SJCRH30 (cell line): ENCODE measurements at places on chromosomes 12 and 14. TPM values are rescaled to one million over a fixed set of nuclear protein-coding genes. Genes with fewer than 3 reads are reported as not detected.
A peak's percentile ranks its signal among the peaks of the same experiment; 100 is the strongest.

PZP gene
- total RNA-seq, result not detected in 2 replicates

APOF gene
- not detected in 2 replicates for total RNA-seq

NPFF gene
- total RNA-seq, result 0.43 TPM in 1 of 2 replicates, not detected in the other

GRCh38 chr12:24631676-24632426, 317.1 kb downstream of the BCAT1 start:
- H3K4me3 ChIP-seq, result no peak overlapping the region
- H3K36me3 ChIP-seq, result no peaks in the 10 kb centered on the region
- no peak overlapping the region for H3K27ac ChIP-seq
- no peaks in the 10 kb centered on the region for H3K27me3 ChIP-seq

- no peaks in the 10 kb centered on the region for H3K27me3 ChIP-seq
- no peak overlapping the region for H3K27ac ChIP-seq
- H3K4me1 ChIP-seq, result peaks cover 5% of the 10 kb centered on the region; the same call in 1 of the 2 replicates
- no peaks in the 10 kb centered on the region for H3K36me3 ChIP-seq
Observed at GRCh38 chr12:67794161-67794560, 145.6 kb downstream of the DYRK2 start.

- H3K4me3 ChIP-seq, result no peak overlapping the region
- peaks cover 38% of the 10 kb centered on the region for H3K4me1 ChIP-seq
- no peaks in the 10 kb centered on the region for H3K27me3 ChIP-seq
Observed at GRCh38 chr14:61109288-61109687, 128.2 kb downstream of the SLC38A6 start.

DNA sequence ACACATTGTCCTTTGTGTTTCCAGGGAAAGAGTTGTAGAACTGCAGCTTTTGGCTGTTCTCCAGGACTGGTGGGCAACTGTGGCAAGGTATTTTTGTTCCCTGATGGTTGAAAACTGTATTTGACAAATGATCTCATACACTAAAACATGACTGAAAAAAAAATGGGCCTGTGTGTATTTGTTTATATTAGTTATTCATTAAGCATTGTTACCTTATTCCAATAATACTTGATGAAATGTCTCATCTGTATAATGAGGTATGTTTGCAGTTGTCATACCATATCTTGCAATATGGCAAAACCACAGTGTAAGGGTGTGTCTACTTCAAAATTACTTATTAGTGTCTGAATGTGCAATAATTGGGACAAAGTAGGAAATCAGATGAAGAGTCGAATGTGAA, 479.4 kb upstream of the NOVA1 start:
- no peak overlapping the region for H3K27ac ChIP-seq
- peak; percentile 31 for DNase-seq
- peaks cover 3% of the 10 kb centered on the region; the same call in 1 of the 2 replicates for H3K4me1 ChIP-seq
- H3K4me3 ChIP-seq, result no peak overlapping the region
- H3K36me3 ChIP-seq, result no peaks in the 10 kb centered on the region

DNA sequence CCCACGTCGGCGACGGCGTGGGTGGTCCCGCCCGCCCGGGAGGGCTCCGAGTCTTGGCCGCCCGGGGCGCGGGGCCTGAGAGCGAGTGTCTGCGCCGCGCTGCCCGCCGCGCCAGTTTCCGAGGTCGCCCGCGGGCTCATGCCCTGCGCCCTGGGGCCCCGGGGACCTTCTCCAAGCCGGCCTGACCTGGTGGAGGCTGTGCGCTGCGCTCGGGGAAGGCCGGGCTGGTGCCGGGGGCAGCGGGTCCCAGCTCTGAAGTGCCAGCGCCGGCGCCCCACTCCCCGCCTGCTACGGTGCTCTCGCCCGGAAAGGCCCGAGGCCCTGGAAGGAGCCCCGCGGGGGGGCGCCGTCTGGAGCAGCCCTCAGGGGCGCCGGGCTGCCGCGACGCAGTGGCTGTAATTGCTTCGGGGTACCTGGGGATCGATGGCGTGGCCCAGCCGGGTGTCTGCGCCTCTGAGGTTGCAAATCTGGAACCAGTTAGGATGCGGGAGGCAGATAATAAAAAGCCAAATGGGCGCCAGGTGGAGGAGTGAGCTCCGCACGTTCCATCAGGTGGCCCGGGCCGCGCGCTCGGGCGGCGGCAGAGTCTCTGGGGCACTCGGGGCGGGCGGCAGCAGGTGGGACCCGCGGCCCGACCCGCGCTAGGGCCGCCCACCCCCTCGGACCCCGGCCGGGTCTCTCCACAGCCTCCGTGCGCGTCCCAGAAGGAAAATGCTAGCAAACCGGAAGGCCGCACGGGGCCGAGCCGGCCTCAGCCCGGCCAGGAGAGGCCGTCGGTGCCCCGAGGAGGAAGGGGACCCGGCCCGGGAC, 102.3 kb upstream of the DIO3 start:
- H3K4me3 ChIP-seq, result no peak overlapping the region
- no peak overlapping the region for H3K27ac ChIP-seq
- H3K27me3 ChIP-seq, result 0 out of 2 replicates have a peak, but pooled peaks cover 2% of the 10 kb centered on the region
- no peaks in the 10 kb centered on the region for H3K4me1 ChIP-seq

DNA sequence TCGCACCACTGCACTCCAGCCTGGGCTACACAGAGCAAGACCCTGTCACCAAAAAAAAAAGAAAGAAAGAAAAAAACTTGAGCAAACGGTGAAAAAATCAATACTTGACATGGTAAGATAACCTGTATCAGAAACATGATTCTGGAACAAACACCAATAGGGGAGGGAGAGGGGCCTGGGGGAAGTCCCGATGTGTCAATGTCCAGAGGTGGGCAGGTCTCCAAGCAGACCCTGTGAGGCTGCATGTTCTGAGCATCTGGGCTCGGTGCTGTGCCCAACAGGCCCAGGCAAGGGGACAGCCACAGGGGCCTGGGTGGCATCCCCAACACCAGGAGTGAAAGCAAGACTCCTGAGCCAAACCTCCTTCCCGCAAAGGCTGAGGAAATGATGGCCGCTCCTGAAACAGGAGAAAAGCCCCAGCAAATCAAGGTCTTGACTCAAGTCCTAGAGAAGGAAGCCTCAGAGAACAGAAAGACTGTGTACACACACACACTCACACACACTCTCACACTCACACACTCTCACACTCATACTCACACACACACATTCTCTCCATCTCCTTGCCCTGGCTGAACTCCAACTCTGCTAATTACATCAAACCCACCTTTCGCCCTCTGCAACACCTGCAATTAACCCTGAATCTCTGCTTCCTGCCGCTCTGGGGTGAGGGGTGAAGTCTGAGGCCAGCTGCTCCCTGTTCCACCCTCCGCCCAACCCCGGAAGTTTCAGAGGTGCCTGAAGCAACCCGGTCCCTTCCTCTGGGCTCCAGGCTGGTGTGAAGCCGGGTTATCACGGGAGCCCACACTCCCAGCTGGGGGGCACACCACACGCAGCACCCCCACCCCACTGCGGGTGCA, 20.4 kb downstream of the CCDC88C start:
- no peaks in the 10 kb centered on the region for H3K4me1 ChIP-seq
- H3K27ac ChIP-seq, result no peak overlapping the region
- H3K27me3 ChIP-seq, result no peaks in the 10 kb centered on the region
- H3K36me3 ChIP-seq, result no peaks in the 10 kb centered on the region
- H3K4me3 ChIP-seq, result no peak overlapping the region
- DNase-seq, result no peak
